ENCODE measurements at places on chromosomes 1 and 21.

DNA sequence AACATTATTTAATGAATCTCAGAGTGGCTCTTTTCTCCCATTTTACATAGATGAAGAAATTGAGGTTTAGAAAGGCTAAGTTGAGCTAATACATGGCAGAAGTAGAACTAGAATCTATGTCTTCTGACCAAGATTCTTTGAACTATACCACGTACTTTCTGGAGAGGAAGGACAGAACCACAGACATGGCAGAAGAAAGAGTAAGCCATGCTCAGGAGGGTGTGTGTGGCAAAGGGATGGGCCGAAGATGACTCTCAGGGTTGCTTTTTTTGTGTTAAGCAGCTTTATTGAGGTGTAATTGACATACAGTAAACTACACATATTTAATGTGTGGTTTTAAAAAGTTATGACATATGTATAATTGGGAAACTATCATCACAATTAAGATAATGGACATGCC is 69.5 kb downstream of the PEX14 start:
- no peak for DNase-seq

DNA sequence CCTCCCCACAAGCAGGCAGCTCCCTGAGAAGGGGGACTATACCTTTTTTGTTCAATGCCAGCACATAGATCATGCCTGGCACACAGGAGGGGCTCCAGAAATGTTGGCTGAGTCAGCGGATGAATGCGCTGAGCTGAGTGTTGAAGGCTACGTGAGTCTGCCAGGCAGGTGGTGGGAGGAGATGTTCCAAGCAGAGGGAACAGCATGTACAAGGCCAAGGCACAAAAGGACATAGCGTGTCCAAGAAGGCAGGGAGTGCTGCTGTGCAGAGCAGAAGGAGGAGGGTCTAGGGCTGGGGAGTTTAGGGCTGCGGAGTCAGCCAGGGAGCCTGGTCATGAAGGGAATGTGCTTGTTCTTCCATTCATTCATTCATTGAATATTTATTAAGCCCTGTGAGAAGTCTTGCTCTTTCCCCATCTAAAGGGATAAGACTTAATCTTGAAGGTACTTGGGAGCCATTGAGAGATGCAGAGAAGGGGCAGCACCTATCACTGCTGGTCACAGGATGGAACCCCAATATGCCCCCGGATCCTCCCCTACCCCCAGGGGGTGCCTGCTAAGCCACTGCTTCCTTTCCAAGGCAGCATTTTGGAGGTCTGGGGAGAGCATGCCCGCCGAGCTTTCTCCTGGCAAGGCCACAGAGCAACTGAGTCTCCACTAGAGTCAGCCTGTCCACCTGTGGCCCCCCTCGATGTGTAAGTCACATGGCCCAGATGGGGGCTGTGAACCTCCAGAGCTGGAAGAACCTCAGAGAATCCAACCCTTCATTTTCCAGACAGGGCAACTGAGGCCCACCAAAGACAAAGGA is 31.2 kb upstream of the LAPTM5 start:
- DNase-seq, result no peak

- DNase-seq, result peak; percentile 44
Measured at GRCh38 chr21:45074818-45075595, 627 bp downstream of the ADARB1 start.

GRCh38 chr1:67713057-67713846 is 28.3 kb downstream of the GADD45A start:
- DNase-seq, result no peak

DNA sequence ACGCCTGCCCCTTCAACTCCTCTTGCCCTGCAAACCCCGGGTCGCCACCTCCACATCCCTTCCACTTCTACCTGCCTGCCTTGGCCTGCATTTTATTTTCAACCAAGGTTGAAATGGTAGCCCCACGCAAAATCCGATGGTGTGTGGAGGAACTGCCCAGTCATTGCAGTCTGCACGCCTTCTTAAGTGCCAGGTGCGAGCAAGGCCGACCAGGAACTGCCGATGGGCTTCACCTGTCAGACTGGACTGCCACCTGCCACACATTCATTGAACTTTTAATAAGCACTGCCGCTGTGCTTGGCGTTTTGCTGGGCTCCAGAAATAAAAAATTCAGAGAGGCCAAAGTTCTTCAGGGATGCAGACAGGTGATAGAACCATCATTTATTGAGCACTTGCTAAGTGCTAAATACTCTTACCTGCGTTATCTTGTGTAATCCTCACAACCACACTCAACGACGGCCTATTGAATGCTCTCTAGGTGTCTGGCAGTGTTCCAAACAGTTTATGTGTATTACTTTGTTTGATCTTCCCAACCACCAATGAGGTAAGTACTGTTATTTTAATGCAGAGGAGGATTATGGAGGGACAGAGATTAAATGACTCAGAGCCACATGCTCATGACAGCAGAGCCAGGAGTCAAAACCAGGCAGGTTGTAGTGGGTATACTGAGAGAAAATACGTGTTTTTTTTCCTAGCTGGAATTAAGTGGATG is 36.2 kb downstream of the CACHD1 start:
- no peak for DNase-seq

- no peak for DNase-seq
Measured at GRCh38 chr1:9239622-9240401, 5.2 kb downstream of the H6PD start.

- DNase-seq, result no peak
Measured at GRCh38 chr1:245822996-245823395, 668.2 kb downstream of the KIF26B start.

DNA sequence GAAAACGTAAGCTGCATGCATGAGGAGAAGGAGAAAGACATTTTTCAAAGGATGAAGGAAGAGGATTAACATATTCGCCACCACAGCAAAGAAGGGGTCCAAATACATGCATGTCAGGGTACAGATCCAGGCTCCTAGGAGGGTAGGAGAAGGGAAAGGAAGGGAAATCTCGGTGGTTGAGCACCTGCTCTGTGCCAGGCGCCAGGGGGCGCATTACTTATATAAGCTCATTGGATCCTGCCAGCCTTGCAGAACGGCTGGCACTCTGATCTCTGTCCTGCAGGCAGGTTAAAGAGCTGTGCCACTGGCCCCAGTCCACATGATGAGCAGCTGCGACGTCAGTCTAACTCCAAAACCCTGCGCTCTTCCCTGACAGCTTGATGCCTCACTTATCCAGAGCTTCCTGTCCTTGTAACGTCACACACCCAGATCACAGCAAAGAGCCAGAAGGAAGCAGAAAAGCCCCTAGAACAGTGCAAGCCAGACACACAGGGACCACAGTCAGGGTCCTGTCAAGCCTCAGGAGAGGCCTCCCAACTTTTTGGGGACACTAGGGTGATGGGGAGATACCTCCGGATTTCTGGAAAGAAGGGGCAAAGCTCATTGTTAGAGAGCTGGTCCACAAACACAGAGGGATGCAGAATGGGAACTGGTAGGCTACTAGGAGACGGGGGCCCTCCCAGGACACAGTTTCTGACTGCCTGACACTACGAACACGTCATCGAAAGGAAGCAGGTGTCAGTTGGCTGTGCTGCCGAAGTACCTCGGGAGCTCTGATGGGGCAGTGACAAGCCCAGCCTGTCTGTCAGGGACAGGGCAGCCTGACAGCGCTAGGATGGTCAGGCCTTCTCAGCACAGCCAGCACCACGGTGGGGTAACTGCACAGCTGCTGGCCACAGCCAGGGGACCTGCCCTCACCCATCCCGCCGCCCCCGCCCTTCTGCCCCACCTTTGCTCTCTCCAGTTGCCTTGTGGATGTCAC is 99.1 kb downstream of the BEND5 start:
- peak; percentile 51 for DNase-seq

DNA sequence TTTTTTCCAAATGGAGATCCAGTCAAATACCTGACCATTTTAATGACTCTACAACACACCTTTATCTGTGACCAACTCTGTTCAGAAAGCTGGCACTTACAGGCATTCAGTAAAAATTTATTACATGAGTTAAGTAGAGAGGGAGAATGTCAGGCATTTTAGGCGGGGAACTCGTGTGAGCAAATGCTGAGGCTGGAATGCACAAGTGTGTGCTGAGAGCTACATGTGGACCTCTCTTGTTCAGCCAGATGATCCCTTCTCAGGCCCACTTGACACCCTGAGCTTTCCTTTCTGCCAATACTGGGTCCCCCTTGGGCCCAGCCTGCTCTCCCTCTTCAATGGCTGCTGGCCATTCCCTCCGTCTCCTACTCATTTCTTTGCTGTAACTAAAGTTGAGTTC is 11.7 kb downstream of the PPIH start:
- DNase-seq, result no peak

DNA sequence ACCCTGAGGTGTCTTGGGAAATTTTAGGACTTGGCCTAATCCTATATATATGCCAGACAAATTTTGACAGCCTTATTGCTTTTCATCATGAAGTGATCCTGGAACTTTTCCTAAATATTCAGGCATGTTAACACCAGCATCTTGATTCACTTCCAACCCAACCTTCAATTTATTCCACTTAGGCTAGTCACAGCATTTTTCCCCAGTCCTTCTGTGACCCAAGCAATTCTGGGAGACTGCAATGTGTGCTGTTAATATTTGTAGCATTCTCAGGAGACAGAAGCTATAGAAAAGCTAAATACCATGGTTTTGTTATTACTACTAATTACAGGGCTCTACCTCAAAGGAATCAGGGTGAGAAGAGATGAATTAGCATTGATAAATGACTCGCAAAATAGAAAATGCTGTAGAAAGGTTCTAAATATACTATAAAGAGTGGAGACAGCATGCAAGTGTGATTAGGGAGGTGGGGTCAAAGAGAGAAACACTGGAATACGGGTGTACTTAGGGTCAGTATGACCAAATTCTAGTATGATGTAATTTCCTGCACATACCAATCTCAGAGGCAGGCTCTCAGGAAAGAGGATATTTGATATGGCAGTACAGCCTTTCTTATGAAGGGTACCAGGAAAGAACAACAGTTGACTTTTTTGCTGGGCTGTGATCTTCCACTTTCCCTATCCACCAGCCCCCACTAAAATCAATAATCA is 29.1 kb downstream of the PRRX1 start:
- no peak for DNase-seq

DNA sequence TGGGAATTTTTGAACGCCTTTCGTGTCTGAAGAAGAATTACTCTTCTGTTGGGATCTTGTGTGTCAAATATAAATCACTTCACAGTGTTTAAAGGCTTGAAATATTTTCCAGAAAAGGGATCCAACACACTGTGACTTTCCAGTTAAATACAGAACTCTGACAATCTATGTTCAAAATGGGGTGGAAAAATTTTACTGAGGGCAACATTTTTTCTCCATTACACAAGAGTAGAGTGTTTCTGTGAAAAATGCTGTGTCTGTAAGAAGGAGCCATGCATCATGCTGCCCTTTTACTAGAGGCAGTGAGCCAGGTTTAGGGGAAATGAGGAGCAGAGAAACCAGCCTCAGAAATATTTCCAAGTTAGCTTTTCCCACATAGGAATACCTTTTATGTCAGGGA is 86.5 kb downstream of the VPS13D start:
- DNase-seq, result no peak

- no peak for DNase-seq
Measured at GRCh38 chr21:41630249-41630648, 122.3 kb upstream of the TMPRSS2 start.

DNA sequence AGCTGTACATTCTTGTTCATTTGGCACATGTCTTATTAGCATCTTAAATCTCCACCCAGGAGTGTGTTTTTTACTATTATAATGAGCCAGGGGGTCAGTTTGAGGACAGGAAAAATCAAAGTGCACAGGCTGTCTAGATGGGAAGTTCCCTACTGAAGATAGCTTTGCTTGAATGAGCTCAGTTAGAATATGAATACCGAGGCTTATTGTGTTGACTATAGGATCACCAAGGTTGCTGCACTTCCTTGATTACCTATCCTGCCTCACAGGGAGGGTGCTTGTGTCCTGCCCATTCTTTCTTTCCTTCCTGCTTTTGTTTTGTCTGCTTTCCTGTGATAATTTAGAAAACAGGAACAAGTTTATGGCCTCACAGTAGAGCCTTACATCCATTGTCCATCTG is 16.3 kb downstream of the PHGDH start:
- no peak for DNase-seq

- DNase-seq, result no peak
Measured at GRCh38 chr1:233543338-233544255, 70.3 kb upstream of the KCNK1 start.

DNA sequence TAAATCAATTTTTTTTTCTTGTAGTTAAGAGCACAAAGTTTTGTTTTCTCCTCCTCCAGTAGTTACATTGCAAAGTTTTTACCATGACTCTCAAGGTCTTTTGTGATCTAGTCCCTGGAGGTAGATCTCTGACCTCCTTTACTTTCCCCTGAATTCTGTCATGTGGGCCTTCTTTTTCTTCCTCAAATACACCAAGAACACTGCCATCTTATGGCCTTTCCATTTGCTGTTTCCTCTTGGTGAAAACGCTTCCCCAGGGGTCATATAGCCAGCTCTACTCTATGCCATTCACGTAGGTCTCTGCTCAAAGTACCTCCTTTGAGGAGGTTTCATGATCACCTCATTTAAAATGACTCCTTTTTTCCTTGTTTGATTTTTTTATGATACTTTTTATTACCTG is 2.7 kb downstream of the DDX20 start:
- DNase-seq, result no peak

DNA sequence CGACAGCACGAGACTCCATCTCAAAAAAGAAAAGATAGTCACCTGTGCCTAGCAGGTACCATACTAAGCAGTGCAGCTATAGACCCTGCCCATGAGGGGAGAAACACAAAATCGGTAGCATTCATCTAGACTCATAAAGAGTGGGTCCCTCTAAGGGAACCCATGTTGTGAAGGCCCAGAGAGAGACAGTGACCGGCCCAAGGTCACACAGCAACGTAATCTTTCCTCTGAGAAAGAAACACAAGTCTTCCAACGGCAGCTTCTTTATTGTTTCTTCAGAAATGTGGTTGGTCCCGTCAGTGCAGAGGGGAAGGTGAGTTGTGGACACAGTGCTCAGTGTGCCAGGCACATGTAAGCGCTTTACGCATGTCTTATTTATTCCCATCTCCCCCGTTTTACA is 198.6 kb upstream of the TMEM51 start:
- DNase-seq, result no peak

- peak; percentile 55 for DNase-seq
Measured at GRCh38 chr21:42746593-42747275, 93.3 kb downstream of the PDE9A start.

DNA sequence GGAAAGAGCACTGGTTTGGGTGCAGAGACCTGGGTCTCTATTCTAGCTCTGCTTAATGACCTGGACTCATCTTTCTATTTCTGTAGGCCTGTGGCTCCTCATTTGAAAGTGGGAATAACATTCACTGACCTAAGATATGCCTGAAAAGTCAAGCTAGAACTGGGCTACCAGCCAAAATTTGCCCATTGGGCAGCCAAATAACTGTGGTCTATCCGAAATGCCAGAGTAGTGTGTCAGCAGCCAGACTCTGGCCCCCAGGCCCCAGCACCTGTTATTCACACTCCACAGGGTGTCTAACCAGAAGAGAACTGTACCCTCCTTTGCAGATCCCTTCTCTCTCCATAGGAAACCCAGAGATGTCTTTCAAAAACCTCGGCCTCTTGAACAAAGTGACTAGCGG is 12.6 kb downstream of the DAB1 start:
- DNase-seq, result no peak

GRCh38 chr1:246319083-246319714 is 187.9 kb downstream of the SMYD3 start:
- no peak for DNase-seq

GRCh38 chr1:1223321-1223720 is 8.5 kb downstream of the SDF4 start:
- DNase-seq, result no peak

GRCh38 chr1:246794048-246794827 is 70.0 kb downstream of the SCCPDH start:
- DNase-seq, result no peak

- DNase-seq, result no peak
Measured at GRCh38 chr1:233244183-233244582, 51.3 kb downstream of the PCNX2 start.

GRCh38 chr1:202160377-202160940 is at the start of gene PTPN7:
TSS of gene PTPN7 (minus strand) at chr1:202160602. CDS start at chr1:202159402, 1,200 bp downstream.
- DNase-seq, result no peak

- DNase-seq, result no peak
Measured at GRCh38 chr1:162072740-162073139, 3.2 kb downstream of the NOS1AP start.
